ENCODE measurements at places on chromosomes 2 and 18.
A peak's percentile ranks its signal among the peaks of the same experiment; 100 is the strongest.

DNA sequence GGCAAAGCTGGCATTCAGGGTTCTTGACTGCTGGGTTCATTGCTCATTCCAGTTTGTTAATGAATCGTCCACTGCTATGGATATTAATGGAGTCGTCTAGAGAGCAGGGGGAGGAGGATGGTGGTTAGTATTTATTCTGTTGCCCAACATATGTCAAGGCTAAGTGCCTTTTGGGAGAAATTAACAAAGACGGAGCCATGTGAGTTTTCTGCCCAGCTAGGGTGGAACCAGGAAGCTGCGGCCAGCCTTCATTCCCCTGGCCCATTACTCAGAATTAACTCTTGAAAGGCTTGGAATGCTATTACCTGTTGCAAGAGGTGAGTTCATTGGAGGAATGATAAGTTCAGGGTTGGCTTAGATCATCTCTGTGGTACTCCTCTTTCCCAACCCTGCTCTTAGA lies 19.3 kb downstream of the IGFBP2 start:
- no peak for DNase-seq
- H3K4me3 ChIP-seq, result no peak overlapping the region
- peaks cover 16% of the 10 kb centered on the region for H3K36me3 ChIP-seq
- H3K27me3 ChIP-seq, result peaks cover 7% of the 10 kb centered on the region
- H3K4me1 ChIP-seq, result peaks cover 21% of the 10 kb centered on the region

- H3K4me1 ChIP-seq, result peaks cover 14% of the 10 kb centered on the region
- H3K27me3 ChIP-seq, result peaks cover 27% of the 10 kb centered on the region
- DNase-seq, result no peak
- no peak overlapping the region for H3K27ac ChIP-seq
Observed at GRCh38 chr2:20455076-20455587, 8.3 kb downstream of the RHOB start.

- H3K27me3 ChIP-seq, result peaks cover 19% of the 10 kb centered on the region
- no peaks in the 10 kb centered on the region for H3K36me3 ChIP-seq
- H3K4me1 ChIP-seq, result no peaks in the 10 kb centered on the region
- DNase-seq, result no peak
- H3K4me3 ChIP-seq, result no peak overlapping the region
Observed at GRCh38 chr18:48100651-48101165, 170.2 kb upstream of the SMAD2 start.

DNA sequence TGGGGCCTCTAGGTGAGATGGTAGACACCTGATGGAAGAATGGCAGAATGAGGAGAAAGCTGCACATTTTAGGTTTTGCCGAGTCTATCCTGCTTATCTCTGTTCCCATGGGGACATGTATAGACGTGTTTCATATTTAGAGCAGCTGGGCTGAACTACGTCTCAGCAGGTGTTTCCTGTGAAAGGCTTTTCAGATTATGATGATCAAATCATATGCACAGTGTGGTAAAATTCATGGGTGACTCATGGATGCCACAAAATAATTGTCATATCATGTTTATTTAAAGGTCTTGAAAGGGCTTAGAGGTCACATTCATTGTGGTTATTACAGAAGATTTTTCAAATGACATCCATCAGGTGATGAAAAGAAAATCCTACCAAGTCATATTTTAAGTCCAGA lies 90.5 kb downstream of the ICOS start:
- DNase-seq, result peak; percentile 55
- H3K4me3 ChIP-seq, result no peak overlapping the region
- peaks cover 24% of the 10 kb centered on the region for H3K4me1 ChIP-seq
- H3K27ac ChIP-seq, result peak overlapping the region; percentile 72
- no peaks in the 10 kb centered on the region for H3K36me3 ChIP-seq
- no peaks in the 10 kb centered on the region for H3K27me3 ChIP-seq

GRCh38 chr2:211748339-211748738 lies 790.3 kb downstream of the ERBB4 start:
- H3K27ac ChIP-seq, result no peak overlapping the region
- H3K4me1 ChIP-seq, result no peaks in the 10 kb centered on the region

All from activated CD8-positive, alpha-beta T cell treated with anti-CD3 and anti-CD28 coated beads for 36 hours (primary cell).